ENCODE measurements at places on chromosomes 5 and 9.

- no peak for DNase-seq
These were observed 132.8 kb upstream of the RUSC2 start for GRCh38 chr9:35357116-35357515.

DNA sequence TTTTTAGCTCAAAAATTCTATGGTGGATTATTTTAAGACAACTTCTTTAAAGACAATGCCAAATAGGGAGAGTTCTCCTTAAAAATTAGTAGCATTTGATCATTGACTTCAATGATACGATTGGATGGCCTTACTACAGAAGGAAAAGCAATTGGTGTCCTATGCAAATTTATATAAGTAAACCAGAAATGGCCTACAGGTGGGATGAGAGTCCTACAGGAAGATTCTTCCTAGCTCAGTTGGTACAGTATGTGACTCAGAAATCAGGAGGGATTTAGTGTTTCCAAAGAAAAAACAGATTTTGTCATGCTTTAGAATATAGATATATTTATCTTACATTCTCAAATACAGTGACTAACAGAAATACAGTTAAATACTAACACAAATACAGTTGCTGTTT lies 6.5 kb downstream of the ANKRA2 start:
- no peak for DNase-seq

DNA sequence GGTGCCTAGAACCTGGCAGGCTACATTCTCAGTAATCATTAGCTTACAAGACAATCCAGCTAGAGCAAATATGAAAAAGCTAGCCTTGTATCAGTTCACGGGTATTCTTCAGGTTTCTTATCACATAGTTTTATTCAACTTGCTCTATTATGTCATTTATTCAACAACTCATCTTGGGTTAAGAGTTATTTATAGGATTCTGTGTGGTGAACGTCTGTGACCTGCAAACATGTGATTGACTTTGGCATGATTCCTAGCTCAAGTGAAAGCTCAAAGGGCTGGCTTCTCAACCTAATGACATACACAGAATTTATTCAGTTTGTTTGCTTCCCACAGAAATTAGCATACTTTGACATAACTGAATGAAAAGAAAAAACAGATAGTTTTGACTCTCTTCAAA lies 173.1 kb downstream of the PLPPR1 start:
- DNase-seq, result no peak

DNA sequence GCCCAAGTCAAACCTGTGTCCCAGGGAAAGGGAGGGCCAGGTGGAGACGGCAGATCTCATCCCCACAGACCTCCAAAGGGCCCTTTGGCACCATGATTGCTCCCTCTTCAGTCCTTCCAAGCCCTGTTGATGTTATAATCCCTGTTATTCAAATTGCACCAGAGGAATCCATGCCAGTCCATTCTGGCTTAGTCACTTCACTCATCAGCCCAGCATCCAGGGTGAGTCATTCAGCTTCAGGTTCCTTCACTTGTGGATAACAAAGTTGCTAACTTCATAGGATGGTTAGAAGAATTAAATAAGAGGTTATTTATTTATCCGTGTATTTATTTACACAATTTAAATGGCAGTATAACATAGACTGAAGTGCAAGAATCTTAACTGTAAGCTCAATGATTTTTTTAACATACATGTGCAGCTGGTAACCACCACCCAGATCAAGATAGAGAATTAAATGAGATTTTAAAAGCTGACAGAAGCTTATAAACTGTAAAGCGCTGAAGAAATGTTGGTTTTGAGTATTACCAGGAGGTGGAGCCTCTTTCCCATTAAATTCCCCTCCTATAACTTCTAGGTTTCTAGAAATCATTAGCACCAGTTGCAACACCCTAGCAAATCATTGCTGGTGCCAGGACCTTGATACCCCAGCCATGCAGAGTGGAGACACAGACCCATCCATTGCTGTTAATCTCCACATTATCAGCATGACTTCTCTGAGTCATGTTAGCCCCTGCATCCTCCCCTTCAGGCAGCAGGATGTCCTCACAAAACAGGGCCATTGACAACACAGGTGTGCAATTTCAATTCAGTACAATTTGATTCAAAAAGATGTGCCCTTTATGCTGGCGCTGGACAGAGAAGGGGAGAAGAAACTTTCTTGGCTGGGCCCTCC lies 77.4 kb downstream of the SEC61B start:
- DNase-seq, result no peak

DNA sequence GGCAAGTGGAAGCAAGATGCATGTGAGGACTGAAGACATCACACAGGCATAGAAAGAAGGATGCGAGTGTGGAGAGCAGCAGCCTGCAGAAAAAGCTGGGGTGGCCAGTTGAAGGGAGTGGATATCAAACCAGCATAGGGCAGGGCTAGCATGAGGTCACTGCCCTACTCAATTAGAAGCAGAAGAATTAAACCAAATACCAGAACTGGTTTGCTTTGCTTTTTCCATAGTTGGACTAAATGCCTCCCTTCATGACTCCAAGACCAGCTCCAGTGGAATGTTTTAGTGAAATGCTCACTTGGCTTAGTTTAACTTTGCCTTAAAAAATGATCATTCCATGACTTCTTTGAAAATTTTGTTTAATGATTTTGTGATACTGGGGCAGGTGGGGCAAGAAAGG lies 45.8 kb downstream of the TMEM167A start:
- DNase-seq, result no peak
